A549 treated with ZK216348 at 1 μM for 4 hours (cell line): ENCODE measurements at places on chromosomes 4 and X. TPM values are rescaled to one million over a fixed set of nuclear protein-coding genes. Genes with fewer than 3 reads are reported as not detected.

Gene SSX2B
- total RNA-seq, result not detected in 5 replicates

Gene DDX53
- not detected in 5 replicates for total RNA-seq

Gene CSAG1
- total RNA-seq, result 0.34 to 0.46 TPM in 2 of 5 replicates, not detected in the others

Gene RBMXL3
- not detected in 5 replicates for total RNA-seq

Gene DCAF8L2
- total RNA-seq, result not detected in 5 replicates
